Putamen (tissue), 1 donor: ENCODE measurements at places on chromosomes 12 and 14.

- no peak for DNase-seq
Measured at GRCh38 chr12:12859690-12860089, 31.7 kb upstream of the GPRC5A start.

GRCh38 chr12:2378835-2379330 is 326.1 kb downstream of the CACNA1C start:
- no peak for DNase-seq

GRCh38 chr12:51915951-51916350 is 8.6 kb downstream of the ACVRL1 start:
- no peak for DNase-seq

DNA sequence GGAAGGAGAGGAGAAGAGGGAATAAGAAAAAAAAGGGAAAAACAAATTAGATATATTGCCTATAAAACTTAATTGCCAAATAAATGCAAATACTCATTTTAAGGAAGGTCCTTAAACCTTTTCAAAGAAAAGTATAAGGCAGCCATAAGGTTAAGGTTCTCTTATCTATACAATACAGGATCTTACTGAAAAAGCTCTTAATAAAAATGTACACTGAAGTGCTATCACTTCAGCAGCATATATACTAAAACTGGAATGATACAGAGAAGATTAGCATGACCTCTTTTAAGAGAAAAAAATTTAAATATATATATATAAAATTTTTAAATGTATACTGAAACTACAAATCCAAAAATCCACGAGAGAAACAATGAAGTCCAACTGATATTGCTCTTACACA is 65.6 kb downstream of the PPP2R5E start:
- no peak for DNase-seq

DNA sequence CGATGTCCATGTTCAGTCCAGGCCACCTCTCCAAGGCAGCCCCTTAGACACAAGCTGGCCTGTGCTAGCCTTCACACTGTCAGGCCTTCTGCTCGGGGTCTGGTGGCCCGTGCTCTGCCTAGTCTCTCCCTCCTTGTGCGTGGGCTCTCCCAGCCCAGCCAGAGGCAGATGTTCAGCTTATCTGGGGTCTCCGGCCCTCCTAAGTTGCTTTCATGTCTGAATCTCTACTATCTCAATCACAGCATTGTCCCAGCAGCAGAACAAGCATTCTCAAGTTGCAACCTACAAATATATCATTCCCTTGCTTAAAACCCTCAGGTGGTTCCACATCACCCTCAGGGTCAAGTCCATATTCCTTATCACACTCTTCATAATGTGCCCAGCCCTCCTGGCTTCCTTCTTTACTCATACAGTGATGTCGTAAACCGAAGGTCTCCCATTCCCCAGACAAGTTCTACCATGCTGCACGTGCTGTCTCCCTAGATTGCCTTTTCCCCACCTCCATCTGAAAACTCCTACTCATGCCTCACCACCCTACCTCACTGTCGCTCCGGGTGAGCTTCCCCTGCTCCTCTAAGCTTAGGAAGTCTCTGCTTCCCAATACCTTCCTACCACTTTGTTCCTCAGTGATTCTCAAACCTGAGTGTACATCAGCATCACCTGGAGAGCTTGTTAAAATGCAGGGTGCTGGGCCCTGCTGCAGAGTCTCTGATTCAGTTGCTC is 1.5 kb downstream of the KRT73 start:
- DNase-seq: no peak

- no peak for DNase-seq
Measured at GRCh38 chr12:128474916-128475315, 207.9 kb downstream of the TMEM132C start.

- DNase-seq: peak; percentile 84
Measured at GRCh38 chr14:32826404-32827082, 112.1 kb upstream of the NPAS3 start.

- no peak for DNase-seq
Measured at GRCh38 chr14:100223332-100224201, 15.4 kb upstream of the YY1 start.

DNA sequence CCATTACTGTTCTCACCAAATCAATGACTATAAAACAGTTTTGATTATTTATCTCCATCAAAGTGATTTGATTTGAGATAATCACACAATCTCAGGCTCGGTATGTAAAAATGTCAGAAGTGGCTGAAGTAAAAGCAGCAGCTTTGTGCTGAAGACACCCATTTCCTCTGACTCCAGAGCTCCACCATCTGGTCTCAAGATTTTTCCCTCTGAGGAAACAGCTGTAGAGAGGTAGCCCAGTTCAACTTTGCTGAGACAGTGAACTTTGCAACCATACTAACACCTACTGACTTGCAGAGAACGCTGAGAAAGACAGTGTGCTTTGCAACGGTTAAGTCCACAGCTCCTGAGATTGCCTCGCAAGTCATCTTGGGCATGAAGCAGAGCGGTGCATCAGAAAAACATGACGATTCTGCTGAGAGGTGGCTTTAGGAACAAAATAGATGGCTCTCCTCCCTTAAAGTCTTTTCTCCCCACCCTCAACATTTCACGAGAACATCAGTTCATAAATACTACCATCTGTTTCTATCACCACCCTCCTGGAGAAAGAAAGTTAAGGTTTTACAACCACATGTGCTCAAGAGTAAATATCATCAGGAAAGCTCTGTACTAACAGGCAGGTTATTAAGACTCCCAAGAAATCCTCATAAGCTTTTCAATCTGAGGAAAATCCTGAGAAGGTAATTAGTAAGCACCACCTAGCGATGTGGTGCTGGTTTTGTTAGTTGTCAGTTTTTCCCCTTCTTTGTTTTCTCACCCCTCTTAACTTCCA is 34.8 kb downstream of the HIGD1C start:
- DNase-seq: peak; percentile 70

DNA sequence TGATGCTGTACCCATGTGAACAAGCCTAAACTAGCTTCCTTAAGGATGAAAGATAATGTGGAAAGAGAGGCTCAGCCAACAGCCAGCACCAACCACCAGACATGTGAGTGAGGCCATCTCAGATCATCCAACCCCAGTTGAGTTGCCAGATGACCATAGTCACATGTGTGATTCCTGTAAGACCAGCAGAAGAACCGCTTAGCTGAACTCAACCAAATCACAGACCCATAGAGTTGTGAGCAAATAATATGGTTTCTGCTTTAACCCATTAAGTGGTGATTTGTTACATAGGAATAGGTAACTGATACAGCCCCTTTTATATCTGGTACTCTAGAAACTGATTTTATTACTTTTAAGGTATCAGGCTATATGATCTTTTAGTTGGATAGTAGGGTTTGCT is 17.6 kb upstream of the ELK3 start:
- DNase-seq: no peak

- no peak for DNase-seq
Measured at GRCh38 chr12:15705606-15706005, 83.6 kb downstream of the EPS8 start.

DNA sequence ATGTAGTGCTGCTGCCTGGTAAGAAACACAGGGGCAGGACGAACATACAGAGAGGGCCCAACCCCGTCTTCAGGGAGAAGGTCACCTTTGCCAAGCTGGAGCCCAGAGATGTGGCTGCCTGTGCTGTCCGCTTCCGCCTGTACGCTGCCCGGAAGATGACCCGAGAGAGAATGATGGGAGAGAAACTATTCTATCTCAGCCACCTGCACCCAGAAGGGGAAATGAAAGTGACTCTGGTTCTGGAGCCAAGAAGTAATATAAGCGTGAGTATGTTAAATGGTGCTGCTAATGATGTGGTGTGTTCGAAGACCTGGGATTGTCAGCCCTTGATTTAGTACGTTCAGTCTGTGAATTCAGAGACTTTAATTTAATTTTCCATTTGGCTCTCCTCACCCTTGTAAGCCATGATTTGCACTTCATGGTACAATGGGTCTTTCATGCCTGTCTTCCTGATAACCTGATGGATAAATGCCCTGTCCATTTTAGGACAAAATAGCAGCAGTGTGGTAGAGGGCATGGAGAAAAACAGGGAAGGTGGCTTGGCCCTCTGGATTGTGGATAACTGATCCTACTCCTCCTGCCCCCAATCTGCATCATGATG is 318.9 kb downstream of the SNAPC1 start:
- no peak for DNase-seq

DNA sequence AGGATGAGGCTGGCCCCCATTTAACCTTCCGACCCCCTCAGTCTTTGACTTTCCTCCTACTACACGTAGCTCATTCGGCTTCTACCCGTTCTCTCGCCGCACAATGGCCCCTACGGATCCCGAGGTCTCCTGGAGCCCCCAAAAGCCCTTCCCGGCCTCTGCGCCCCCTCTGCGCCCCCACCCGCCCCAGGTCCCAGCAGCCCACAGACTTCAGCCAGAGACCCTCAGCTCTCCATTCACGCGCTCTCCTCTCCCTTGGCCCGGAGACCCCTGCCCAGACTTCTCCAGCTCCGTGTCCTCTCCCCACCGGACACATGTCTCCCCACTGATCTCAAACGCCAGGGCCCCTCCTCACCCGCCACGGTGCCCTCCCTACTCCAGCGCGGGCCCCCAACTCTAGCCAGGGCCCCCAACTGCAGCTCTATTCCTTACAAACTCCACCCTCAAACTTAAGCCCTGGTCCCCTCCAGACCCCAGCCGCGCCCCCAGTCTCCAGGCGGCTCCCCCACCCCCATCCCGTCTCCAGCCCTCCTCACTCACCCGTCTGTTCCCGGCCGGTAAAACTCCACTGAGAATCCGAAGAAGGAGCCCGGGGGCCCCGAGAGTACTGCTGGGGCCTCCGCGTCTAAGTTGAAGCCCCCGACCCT is 502 bp downstream of the ITGA5 start:
- no peak for DNase-seq
